AG04449 (cell line): ENCODE measurements at places on chromosomes 3 and 15.

DNA sequence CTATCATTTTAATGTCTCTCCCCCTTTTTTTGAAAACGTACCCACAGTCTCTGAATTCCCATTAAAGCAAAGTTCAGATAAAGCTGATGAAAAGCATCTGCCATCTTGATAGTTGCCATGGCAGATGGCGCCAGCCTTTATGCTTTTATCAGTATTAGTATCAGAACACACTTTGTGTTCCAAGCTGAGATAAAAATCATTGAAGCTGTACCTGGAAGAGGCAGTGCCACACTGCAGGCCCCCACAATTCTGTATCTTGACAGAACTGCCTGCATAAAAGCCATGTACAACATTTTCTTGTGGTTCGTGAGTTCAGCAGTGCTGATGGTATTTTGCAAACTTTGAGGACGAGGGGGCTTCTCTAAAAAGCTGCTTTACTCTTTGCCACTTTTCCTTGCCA lies 311.7 kb downstream of the SATB1 start:
- DNase-seq = no peak

GRCh38 chr15:91942720-91943394 lies 89.3 kb downstream of the SLCO3A1 start:
- DNase-seq = peak; percentile 23

DNA sequence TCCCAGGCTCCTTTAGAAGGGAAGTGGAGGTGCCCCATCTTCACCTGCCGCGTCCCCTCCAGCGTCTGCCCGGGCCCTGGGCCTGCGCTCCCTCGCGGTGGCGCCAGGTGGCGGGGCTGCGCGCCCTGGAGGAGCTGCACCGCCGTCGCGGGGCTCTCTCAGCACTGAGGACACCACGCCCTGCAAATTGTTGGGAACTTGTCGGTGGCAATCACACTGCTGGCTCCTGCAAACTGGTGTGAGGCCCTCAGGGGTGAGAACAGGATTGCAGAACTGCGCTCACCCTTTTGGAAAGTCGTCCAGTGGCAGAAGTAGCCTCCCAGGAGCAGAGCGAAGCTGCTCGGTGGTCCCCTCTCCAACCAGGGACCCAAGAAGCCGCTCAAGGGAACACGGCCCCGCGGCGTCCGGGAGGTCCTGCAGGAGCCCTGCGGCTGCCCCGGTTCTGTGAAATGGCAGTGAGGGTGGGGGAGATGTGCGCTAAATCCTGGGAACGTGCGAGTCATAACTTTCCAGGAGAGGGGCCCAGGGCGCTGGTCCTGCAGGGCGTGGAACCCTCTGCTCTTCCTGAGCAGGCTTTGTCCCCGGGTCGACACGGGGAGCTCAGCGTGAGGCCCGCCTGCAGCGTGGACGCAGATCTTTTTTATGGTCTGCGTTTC lies 995 bp upstream of the LRRK1 start:
- no peak for DNase-seq

DNA sequence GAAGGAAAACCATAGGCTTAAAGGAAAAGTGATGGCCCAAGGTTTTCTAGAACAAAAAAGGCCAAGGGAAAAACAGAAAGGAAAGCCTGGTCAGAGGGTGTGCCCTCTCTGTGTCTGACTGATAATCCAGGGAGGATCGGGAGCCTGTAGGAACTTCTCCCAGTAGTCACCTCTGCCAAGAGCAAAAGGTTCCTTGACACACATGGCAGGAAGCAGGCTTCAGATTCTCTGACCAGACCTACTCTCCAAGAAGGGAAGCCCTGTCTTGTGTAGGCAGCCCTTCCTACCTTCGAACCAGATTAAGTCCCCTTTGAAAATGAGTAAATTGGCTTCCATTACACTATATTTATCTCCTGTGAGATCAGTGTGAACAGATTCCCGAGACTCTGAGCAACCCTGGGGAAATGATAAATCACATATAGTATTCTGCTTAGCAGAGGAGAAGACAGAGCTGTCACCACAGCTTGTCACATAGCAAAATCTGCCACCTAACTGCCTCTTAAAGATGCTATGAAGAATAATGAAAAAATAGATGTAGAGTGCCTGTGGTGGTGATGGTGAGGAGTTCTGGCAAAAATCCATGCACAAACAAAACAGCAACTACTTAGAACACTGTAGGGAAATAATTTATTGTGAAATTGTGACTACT lies 38.8 kb downstream of the PARP14 start:
- DNase-seq = no peak

DNA sequence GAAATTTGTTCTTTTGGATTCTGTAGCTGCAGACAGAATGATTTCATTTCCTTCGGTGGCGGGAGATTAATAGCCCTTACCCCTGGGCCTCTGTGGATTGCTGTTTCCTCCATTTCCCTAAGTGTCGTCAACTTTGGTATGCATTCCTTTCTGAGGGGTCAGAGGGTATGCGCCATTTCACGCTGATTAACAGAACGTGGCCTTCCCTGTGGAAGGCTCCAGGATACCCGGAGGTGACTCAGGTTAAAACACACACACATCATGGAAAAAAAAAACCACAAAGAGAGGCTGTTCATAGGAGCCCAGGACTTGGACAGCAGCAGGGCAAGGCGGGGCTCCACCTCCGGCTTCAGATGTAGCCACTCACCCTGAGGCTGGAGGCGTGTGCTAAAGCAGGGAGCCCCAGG lies 51.9 kb downstream of the EPHB1 start:
- DNase-seq = peak; percentile 21

GRCh38 chr3:156547637-156548036 lies 7.3 kb downstream of the SSR3 start:
- no peak for DNase-seq

DNA sequence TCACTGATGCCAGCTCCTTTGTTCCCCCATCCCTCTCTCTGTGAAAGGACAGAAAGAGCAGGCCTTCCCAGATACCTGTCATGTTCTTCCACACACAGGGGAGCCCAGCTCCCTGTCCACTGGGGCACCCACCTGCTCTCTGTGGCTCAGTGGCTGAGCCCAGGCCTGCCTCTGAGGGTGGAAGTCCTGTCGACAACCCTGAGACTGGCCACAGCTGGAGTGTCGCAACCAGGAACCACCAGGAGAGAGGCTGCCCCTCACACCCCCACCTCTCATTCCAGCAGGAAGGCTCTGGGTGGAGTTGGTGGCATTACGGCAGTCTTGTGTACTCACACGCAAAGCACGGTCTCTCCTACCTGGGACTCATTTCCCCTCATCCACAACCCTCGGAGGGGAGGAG lies 66.3 kb downstream of the MEGF11 start:
- no peak for DNase-seq

- no peak for DNase-seq
These were observed 8.3 kb upstream of the POLR2M start for GRCh38 chr15:57698243-57698642.

GRCh38 chr15:22956257-22956977 lies 23.8 kb downstream of the CYFIP1 start:
- DNase-seq = no peak

- DNase-seq = no peak
These were observed 47.5 kb downstream of the MINAR1 start for GRCh38 chr15:79479616-79480015.

DNA sequence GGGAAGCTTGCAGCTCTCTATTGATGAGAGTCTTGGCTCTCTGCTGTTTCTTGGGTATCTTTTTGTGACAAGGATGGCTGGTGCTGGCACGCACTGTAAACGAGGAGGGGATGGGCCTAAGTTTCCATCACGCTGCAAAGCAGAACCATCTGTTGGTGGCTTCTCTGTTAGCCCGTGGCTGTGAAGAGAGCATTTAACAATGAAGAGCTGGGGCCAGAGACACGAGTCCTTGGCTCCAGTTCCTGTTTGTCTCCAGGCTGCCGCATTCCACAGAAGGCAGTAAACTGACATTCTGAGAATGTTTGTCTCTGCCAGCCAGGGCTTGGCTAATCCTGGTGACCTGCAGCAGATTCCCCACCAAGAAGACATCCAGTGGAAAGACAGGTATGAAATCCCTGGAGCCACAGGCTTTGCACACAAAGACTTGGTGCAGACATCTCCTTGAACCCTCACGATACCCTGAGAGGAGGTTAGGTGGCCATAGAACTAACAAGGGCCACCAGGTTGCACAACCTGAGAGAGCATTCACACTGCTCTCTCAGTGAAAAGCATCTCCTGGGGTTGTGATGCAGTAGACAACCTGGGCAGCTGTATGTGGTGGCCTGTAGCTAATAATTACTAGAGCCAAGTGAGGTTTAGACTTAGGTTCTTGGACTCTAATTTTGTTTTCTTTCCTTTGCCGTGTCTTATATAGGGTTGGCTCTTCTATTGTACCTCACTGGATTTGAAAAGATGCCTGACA lies 130.9 kb downstream of the ASB7 start:
- DNase-seq = peak; percentile 33

- no peak for DNase-seq
These were observed 556 bp downstream of the ANKRD63 start for GRCh38 chr15:40282147-40282868.

DNA sequence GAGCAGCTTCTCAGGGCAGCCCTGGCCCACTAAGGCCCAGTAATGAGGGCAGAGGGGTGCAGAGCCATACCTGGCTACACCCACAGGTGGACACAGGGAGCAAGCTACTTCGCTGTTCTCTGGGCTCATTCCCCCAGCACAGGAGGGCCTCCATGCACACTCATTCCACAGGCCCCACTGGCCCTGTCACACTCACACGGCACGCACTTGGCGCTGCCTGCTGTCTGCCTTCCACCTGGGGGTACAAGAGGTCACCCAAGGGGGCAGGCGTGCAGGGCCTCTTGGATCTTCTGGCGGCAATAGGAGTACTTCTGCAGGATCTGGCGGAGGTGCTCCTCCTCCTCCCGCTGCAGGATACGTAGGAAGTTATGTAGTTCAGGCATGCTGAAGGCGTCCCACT lies 2.3 kb upstream of the TUSC2 start:
- no peak for DNase-seq

GRCh38 chr15:40785814-40786213 lies 16.0 kb downstream of the C15orf62 start:
- DNase-seq = no peak

DNA sequence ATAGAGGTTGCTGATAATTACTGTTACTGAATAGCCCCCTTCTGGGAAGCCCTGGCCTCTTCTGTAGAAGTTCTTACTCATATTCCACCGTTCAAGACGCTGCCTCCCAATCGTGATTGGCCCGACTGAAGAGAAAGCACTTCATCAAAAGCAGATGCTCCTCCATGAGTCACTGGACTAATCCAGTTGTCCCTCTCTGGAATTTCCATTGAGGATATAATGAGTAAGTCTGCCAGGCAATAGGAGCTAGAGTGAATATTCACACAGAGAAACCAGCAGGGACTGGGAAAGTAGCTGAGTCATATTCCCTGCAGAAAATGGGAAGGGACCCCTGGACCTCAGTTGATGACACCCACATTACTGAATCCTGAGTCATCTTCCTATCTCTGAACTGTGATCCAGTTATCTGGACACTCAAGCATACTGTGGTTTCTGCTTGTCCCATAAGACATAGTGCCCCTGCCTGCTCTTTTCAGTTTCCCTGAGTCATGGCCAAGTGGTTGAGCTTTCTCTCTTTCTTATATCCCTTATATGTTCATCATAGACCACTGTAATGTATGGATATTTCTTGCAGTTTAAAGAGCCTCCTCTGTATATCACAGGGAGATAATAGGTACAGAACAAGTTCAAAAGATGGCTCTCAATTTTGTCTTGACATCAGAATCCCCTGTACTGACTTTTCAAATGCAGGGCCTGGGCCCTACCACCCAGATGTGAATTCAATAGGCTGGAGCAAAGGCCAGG lies 151.2 kb upstream of the CDIN1 start:
- peak; percentile 99 for DNase-seq

DNA sequence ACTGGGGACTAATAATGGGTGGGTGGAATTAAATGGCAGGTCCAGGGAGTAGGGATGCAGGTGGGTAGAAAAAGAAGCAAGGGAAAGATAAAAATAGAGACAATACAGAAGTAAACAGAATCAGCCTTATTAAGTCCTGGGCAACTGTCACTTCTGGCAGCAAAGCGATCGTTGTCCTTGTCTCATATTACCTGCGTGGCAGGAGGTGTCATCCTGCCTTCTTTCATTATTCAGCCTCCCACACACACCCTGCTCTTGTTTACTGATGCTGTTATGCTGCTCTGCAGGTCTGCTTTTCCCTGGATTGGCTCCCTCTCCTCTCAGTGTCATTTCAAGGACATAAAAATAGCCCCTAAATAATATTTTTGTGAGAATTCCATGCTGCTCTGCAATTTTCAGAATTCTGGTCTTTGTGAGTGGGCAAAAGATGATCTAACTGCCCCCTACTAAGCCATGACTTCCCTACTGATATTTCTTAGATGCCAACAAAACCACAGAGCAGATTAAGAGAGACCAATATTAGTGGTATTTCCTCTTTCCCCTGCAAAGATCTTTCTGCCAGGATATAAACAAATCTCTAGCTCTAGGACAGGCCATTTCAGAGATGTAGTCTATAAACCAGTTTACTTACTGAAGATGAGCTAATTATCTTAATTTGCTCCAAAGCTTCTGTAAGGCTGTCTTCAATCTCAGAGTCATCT lies 8.5 kb downstream of the VEPH1 start:
- no peak for DNase-seq

- no peak for DNase-seq
These were observed at the start of gene ITGA11 for GRCh38 chr15:68431792-68432401. Gene ITGA11, minus strand, starts transcription at chr15:68432163. Its CDS starts 97 bp downstream, at chr15:68432066.

DNA sequence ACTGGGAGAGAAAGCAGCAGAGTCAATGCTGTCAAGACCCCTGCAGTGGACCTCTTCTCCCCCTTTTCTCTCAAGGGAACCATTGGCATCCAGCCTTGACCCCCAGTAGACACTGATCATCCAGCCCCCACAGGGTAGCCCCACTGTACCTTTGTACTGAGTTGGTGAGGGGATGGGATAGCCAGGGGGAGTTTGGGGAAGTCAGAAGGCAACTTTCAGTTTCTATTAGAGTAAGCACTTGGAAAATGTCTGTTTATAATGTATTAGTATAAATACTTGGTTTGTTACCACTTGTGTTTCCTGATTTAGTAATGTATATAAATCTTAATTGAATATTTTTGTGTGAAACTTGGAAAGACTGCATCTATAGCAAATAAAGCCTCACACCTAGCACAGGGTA lies 25.0 kb downstream of the DAG1 start:
- DNase-seq = no peak

DNA sequence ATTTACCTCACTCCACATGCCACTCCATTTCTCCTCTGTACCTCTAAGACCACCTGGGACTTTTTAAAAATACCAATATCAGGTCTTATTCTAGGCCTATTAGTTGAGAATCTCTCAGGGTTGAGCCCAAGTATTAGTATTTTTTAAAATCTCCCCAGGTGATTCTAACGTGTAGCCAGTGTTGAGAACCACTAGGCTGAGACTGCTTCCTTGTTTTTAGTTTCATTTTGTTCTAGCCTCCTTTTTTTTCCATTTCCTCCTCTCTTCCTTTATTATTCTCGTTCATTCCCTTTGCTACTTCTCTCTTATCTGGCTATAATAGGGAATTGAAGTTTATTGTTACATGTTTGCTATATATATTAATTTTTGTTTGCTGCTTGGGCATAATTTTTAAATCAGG lies 217.8 kb upstream of the CD96 start:
- DNase-seq = no peak
